ENCODE measurements at places on chromosomes 6 and 20. TPM values are rescaled to one million over a fixed set of nuclear protein-coding genes. Genes with fewer than 3 reads are reported as not detected.

SEL1L2 gene
- not detected for total RNA-seq

EYS gene
- total RNA-seq = 0.40 TPM

DYNLT2 gene
- 2.8 TPM for total RNA-seq

PKIB gene
- total RNA-seq = 86.4 TPM

KHDC3L gene
- not detected for total RNA-seq

SIRPD gene
- total RNA-seq = not detected

CLIC5 gene
- 0.20 TPM for total RNA-seq

DLL1 gene
- 59.8 TPM for total RNA-seq

DNA sequence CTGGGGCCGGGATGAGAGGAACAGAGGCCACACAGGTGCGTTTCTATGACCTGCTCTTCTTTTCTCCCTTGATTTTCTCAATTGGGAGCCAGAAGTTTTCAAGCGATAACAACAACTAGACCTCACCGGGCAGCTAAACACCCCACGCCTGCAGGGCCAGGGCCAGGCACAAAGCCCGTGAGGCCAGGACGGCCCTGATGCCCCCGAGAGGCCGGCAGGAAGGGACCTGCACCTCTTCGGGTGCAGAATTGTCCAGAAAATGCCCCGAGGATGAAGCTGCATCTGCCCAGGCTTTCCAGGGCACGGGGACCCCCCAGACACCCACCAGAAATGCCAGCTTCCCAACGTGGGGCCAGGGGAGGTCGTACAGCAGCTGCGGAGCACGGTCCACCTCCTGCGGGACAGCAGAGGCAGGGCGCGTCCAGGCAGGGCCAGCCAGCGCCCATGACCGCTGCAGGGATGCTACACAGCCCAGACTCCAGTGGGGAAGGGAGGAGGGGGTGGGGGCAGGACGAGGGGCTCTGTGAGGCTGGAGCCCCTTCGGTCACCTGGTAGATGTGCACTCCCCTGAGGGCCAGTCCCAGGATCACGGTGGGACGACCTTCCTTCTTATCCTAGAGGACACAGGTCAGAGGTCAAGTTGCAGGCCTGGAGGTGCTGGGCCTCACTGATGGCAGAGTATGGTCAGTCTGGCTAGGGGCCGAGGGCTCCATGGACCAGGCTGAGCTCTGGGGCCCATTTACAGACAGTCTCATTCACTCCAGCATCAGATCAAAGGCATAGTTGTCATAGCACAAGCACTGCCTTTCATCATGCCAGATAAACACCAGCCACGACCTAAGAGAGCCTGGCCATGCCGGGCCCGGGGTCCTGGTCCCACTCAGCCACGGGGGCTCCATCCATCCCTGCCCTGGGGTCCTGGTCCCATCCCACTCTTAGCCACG, 16.4 kb downstream of the FRMD1 start:
- H3K27ac ChIP-seq = no peak overlapping the region
- H3K4me1 ChIP-seq = no peaks in the 10 kb centered on the region
- no peaks in the 10 kb centered on the region for H3K27me3 ChIP-seq

DNA sequence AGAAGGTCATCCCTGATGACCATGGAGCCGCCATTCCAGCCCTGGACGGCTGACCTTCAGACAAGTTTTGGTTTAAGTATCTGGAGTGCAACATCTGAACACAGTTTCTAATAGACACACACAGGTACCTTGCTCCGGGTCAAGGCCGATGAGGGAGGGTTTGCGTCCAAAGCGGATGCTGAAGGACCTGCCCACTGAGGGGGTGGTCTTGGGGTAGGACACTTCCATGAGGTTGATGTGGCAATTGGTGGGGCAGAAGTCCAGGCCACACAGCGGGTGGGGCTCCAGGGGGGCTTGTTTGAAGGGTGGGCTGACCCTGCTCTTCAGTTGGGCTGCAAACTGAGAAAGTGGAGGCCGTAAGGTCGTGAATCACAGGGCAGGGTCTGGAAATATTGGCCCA, 177.9 kb downstream of the PREX1 start:
- H3K36me3 ChIP-seq = peaks cover 9% of the 10 kb centered on the region
- H3K4me3 ChIP-seq = no peak overlapping the region
- H3K27ac ChIP-seq = no peak overlapping the region
- no peaks in the 10 kb centered on the region for H3K27me3 ChIP-seq

GRCh38 chr6:11711003-11711983, 67.3 kb downstream of the ADTRP start:
- DNase-seq = no peak
- H3K4me3 ChIP-seq = no peak overlapping the region
- no peaks in the 10 kb centered on the region for H3K4me1 ChIP-seq
- no peak overlapping the region for H3K27ac ChIP-seq

- no peak overlapping the region for H3K4me3 ChIP-seq
- no peaks in the 10 kb centered on the region for H3K4me1 ChIP-seq
- peaks cover 68% of the 10 kb centered on the region for H3K27me3 ChIP-seq
- peaks cover 4% of the 10 kb centered on the region for H3K36me3 ChIP-seq
- DNase-seq = no peak
Observed at GRCh38 chr6:159608961-159609651, 83.9 kb downstream of the SOD2 start.

DNA sequence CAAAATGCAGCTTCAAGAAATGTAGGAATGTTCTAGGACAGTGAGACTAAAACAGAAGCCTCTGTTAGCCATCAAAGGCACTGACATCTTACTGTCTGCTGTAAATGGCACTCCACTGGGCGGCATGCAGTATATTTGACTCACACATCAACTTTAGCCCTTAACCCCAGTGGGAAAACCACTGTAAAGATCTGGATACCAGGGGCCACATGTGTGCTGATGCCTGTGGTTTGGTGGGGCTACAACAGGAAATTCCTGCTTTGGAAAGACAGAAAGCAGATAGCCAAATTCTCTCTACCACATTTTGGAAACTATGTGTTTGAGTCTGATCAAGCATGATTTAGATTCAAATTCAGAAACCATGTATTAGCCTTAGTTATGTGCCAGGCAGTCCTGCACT, 4.3 kb downstream of the PFDN4 start:
- DNase-seq = no peak
- peaks cover 28% of the 10 kb centered on the region for H3K4me1 ChIP-seq
- no peaks in the 10 kb centered on the region for H3K27me3 ChIP-seq

DNA sequence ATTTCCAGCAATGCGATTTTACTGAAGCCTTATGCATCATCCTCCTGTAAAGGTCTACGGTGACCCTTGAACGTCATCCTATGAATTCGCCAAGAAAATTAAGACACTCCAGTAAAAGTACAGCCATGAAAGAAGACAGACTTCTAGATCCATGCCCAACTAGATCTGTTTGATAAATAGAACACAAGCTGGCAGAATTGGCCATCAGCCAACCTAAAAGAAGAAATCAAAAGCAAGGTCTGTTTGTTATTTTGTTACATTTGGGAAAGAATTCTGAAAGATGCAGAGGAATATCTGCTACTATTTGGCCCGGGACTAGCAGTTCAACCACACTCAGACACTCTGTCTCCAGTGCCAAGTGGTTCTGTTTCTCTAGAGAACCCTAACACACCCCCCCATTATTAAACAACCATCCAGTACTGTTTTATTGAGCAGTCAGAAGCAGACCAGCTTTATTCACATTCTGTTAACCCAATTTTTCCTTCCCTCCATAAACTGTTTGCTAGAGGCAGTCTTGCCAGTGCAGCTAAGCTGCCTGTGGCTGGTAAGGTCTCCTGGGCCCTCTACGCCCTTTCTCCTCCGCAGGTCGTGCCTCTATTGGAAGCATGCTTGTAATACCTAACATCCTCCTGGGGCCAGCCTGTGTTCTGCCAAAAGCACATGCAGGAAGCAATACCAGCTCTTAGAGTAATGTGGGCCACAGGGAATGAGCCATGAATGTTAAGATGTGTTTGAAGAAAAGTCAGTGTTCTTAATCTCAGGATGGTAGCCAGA, 30.7 kb downstream of the LY86 start:
- peaks cover 4% of the 10 kb centered on the region for H3K4me1 ChIP-seq
- no peak overlapping the region for H3K27ac ChIP-seq
- DNase-seq = no peak
- H3K27me3 ChIP-seq = peaks cover 2% of the 10 kb centered on the region

GRCh38 chr6:144178323-144178722, 28.0 kb downstream of the STX11 start:
- H3K36me3 ChIP-seq = no peaks in the 10 kb centered on the region
- no peak overlapping the region for H3K27ac ChIP-seq
- no peak for DNase-seq
- no peak overlapping the region for H3K4me3 ChIP-seq

- peaks cover 11% of the 10 kb centered on the region for H3K4me1 ChIP-seq
- H3K27me3 ChIP-seq = no peaks in the 10 kb centered on the region
- no peak for DNase-seq
- no peak overlapping the region for H3K4me3 ChIP-seq
- no peaks in the 10 kb centered on the region for H3K36me3 ChIP-seq
- H3K27ac ChIP-seq = no peak overlapping the region
Observed at GRCh38 chr20:41006936-41007474, 21.6 kb upstream of the TOP1 start.

GRCh38 chr6:75776461-75776860, 27.4 kb downstream of the MYO6 start:
- H3K27ac ChIP-seq = no peak overlapping the region
- H3K4me1 ChIP-seq = no peaks in the 10 kb centered on the region
- H3K4me3 ChIP-seq = no peak overlapping the region
- no peak for DNase-seq
- H3K36me3 ChIP-seq = peaks cover 3% of the 10 kb centered on the region

DNA sequence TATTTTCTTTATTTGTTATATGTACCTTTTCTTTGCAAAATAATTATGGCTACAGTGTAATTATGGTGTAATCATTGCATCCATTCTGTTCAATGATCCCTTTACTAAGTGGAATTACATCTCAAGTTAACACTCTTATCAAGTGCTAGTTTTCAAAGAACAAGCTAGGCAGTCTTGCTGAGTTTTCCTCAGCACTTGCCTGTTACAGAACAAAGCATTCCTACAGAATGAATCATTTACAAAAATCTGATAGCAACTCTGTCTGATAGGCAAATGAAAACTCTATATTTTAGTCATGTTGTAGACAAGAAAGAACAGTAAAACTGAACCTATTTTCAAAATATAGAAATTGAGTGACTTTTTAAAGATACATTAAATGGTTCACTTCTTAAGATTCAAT, 109.8 kb upstream of the POU3F2 start:
- H3K27ac ChIP-seq = no peak overlapping the region
- H3K27me3 ChIP-seq = no peaks in the 10 kb centered on the region
- H3K4me1 ChIP-seq = peaks cover 9% of the 10 kb centered on the region
- no peaks in the 10 kb centered on the region for H3K36me3 ChIP-seq
- H3K4me3 ChIP-seq = no peak overlapping the region

DNA sequence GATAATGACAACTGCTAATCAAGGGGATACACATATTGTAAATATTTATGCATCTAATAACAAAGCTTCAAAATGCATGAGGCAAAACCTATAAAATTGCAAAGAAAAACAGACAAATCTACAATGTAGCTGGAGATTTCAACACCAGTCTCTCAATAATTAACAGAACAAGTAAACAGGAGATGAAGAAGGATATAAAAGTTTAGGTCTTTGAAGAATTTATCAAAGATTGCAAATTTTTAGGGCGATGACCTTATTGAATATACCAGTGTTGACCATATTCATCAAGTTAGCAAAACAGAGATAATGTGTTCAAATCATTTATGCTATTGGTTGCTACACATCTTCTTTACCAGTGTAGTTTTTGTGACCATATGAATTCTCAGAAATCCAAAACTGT, 237.8 kb upstream of the SGK1 start:
- H3K27ac ChIP-seq = no peak overlapping the region
- H3K27me3 ChIP-seq = no peaks in the 10 kb centered on the region
- H3K4me3 ChIP-seq = no peak overlapping the region
- H3K36me3 ChIP-seq = no peaks in the 10 kb centered on the region

DNA sequence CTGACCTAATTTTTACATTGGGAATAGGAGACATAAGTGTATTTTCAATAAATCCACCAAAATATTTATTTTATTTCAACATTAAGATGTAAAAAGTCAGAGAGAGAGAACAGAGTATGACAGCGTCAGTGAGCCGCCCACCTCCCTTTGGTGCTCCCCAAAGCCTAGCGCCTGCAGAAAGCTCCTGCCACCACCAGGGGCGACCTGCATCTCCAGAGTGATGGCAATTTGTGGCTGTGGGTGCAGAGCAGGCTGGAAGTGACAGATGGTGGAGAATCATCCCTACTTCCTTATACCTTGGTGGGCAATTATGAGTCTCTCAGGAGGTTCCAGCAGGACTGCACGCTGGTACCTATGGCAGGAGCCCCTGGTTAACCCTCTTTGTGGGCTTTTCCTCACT, 87.3 kb downstream of the PTPRT start:
- H3K4me3 ChIP-seq = no peak overlapping the region
- no peak for DNase-seq
- H3K4me1 ChIP-seq = no peaks in the 10 kb centered on the region

DNA sequence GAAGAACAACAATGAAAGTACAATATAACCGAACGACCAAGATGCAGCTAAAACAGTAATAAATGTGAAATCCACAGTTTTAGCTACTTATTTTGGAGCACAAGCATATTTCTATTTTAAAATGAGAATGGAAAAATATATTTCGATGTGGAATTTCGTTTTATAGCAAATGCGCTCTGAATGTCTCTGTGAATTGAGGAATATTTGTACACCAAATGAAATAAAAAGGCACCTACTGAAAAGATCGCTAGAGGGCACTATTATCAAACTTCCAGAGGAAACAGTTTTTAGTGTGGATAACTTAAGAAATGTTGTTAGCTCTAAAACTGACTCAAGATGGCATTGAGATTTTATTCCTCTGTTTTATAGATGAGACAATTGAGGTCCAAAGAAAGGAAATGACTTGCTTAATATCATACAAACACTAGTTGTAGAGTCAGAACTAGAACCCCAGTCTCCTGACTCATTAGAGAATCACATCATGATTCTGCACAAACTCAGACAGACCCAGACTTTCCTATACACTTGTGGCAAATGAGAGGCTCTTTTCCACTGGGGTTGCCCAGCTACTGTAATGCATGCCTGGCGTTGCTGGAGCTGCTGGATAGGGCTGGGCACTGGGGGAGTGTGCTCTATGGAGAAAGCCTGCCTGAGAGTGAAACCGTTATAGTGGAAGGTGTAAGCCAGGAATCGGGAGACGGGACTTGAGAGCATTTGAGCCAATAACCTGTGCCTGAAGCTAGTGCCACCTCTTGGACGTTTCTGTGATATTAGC, 51.9 kb downstream of the GCLC start:
- peaks cover 1% of the 10 kb centered on the region for H3K36me3 ChIP-seq
- peaks cover 19% of the 10 kb centered on the region for H3K27me3 ChIP-seq
- H3K27ac ChIP-seq = no peak overlapping the region
- no peak for DNase-seq

All from neural crest cell (in vitro differentiated cells).